ENCODE measurements at places on chromosomes 4 and X. TPM values are rescaled to one million over a fixed set of nuclear protein-coding genes. Genes with fewer than 3 reads are reported as not detected.

Gene GALNTL6
- total RNA-seq, result 0.99 TPM

Gene IBSP
- total RNA-seq, result 0.30 TPM

Gene ARHGAP6
- 4.8 TPM for total RNA-seq

Gene FRMD7
- total RNA-seq, result 0.10 TPM

- no peak for DNase-seq
Observed at GRCh38 chr4:111501946-111502345, 643.3 kb upstream of the FAM241A start.

GRCh38 chr4:31291238-31291637, 571.1 kb downstream of the PCDH7 start:
- no peak for DNase-seq

DNA sequence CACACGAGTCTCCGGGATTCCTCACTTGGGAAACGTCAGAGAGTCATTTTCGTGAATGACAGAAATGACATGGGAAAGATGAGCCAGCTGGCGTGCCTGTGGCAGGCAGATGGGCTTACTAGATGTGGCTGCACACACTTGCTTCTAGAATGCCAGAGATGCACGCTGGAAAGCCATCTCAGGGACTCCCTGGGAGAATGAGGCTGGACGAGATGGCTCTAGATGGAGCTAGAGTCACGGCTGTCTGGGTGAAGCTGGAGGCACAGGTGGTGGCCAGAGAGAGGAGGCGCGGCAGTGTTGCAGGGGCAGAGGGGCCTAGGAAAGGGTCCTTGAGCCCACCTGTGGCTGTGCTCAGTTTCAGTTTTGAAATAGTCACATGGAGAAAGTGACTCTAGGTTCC, 26.0 kb downstream of the TKTL1 start:
- DNase-seq, result no peak

Measured in skin of body (tissue), 3 donors.